ENCODE measurements at places on chromosomes 12 and 14.

DNA sequence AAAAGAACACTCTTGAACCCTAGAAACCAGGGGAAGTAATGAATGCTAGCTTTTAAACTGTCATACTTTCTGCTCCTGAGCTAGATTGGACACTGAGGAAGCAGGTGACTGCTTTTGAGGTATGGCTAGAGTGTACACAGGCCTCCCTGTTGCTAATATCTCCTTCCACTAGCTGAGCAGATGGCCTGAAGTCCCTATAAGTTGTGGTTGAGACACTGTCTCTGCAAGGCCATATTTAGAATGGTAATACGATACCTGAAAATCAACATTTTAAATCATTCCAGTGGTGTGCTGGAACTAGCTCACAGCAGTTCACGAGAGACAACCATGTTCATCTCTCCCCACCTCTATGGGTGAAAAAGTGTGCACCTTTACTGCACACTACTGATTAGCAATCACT is 46.4 kb upstream of the BMP4 start:
- no peak for DNase-seq

GRCh38 chr14:100031506-100032281 is 33.5 kb upstream of the EVL start:
- DNase-seq, result no peak

DNA sequence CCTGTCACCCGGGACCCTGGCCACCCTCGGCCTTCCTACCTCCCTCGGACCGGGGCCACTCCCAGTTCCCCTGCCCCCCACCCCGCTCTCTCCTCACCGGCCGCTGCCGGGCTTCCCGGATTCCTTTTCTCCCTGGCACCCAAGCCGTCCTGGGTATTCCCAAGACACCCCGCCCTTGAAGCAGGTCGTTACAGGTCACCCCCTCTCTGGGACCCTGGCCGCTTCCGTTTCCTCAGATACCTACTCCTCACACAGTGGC is 493 bp downstream of the NUMB start:
- no peak for DNase-seq

DNA sequence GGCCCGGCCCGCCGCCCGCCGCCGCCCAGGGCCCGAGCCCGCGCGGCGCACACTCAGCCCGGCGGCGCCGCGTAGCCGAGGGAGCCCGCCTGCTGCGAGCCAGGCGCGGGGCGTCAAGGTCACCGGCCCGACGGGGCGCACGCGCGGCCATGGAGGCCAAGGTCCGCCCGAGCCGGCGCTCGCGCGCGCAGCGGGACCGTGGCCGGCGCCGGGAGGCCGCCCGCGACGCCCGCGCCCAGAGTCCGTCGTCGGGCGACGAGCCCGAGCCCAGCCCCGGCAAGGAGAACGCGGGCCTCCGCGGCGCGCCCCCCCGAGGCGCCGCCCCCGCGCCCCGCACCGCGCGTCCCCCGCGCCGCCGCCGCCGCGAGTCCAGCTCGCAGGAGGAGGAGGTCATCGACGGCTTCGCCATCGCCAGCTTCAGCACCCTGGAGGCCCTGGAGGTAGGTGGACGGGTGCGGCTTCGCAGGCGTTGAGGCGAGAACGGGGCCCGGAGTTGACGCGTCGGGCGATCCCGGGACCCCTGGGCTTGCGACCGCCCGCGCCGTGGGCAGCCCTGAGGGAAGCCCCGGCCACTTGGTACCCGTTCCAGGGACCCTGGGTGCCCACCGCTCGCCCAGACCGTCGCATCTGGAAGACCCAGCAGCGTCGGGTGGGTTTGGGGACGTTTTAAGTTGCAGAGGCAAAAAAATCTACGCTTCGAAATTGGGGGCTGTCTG is 629 bp downstream of the FBRSL1 start:
- DNase-seq, result no peak

GRCh38 chr14:30484976-30485375 is 74.0 kb upstream of the G2E3 start:
- DNase-seq, result no peak

GRCh38 chr12:13701502-13701901 is 279.9 kb downstream of the GRIN2B start:
- no peak for DNase-seq

DNA sequence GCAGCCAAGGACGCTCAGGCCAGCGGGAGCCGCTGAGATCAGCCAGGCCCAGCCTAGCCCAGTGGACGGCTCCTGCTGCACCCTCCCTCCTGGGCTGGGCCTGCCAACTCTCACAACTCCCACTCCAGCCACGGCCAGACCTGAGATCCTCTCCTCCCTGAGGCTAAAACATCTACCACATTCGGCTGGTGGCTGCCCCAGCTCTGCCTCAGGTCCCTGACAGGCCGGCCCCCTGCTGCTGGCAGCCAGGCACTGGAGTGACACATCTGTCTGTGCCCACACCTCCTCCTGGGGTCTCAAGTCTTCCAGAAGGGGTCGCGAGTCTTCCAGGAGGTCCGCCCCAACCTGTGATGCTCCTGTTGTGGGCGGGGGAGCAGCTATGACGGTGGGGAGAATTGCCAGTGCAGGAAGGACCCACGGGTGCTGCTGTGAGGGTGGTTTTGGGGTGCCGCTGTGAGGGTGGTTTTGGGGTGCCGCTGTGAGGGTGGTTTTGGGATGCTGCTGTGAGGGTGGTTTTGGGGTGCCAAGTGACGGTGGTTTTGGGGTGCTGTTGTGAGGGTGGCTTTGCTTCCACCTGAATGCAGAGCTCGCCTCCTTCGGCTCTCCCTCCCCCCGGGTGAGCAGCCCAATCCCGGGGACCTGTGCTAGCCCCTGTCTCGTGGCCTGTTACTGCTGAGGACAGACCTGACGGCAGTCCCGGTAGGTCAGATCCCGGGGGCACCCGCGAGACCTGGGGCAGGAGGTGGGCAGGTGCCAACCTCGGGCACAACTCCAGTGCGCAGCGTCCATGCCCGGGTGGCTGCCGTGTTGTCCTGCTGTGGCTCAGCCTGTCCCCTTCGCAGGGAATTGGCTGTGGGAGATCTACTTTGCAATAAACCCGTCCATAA is 27.5 kb upstream of the C14orf180 start:
- no peak for DNase-seq

GRCh38 chr14:81455390-81455789 is 55.3 kb upstream of the STON2 start:
- DNase-seq, result no peak

- no peak for DNase-seq
Measured at GRCh38 chr12:46569826-46570439, 197.4 kb upstream of the SLC38A2 start.
